ENCODE measurements at places on chromosomes 1 and 21.

- no peak for ATAC-seq
Observed at GRCh38 chr1:219928791-219929118, 398 bp upstream of the SLC30A10 start.

DNA sequence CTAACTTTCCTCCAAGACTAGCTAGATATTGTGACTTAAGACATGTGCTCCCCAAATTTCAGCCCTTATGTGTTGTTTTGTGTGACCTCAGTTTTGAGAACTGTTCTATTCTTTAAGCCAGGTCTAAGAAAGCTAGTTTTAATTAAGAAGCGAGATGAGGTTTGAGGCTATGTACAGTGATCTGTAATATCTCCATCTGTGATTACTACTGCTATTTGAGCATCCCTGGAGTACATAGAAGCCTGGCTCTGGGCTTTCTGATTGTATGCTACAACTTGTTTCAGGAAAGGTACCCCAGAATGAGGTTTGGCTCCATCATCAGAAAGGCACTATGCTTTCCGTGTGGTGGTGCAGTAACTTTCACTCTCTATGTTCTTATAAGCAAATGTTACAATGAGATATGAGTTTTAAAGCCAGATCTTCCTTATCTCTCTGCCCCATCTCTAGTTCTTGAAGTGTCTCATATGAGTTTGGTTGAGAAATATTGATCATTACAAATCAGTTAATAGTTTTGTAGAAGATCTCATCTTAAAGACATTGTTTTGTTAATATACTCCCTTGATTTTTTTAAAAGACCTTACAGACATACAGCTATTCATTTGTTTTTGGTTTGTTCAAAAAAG is 605 bp downstream of the RGS4 start:
- peak; percentile 9 for ATAC-seq

- ATAC-seq, result no peak
Observed at GRCh38 chr1:218257971-218258370, 27.1 kb upstream of the RRP15 start.

GRCh38 chr1:24768873-24769605 is 23.8 kb downstream of the CLIC4 start:
- ATAC-seq, result no peak

DNA sequence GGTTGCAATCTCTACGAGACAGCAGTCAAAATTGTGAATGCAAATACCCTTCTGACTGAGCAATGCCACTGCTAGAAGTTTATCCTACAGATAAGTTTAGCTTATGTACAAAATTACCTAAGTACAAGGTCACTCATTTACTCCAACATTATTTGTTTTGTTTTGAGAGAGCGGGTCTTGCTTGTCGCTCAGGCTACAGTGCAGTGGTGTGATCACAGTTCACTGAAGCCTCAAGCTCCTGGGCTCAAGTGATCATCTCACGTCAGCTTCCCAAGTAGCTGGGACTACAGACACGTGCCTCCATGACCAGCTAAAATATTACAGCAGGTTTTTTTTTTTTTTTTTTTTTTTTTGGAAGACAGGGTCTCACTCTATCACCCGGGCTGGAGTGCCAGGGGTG is 15.4 kb downstream of the RBM34 start:
- ATAC-seq, result no peak

GRCh38 chr1:17161137-17161740 is 42.0 kb upstream of the PADI2 start:
- no peak for ATAC-seq

GRCh38 chr1:34276606-34277005 is 99.9 kb downstream of the C1orf94 start:
- no peak for ATAC-seq

DNA sequence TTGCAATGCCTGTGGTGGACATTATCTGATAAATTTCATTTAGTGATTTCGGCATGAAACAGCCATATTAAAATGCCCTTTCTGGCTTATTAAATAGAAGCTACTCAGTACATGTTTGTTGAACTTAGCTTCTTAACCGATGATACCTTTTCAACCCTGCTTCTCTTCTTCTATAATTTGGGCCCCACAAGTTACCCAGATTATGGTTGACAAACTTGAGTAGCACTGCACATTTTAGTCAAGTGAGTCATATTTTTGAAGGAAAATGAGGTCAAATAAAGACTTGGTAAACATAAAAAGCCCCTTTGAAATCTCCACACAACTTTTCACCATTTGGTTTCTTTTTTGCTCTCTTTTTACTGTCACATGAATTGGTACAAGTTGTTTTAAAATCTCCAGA is 33.8 kb downstream of the GIPC2 start:
- ATAC-seq, result peak; percentile 52

DNA sequence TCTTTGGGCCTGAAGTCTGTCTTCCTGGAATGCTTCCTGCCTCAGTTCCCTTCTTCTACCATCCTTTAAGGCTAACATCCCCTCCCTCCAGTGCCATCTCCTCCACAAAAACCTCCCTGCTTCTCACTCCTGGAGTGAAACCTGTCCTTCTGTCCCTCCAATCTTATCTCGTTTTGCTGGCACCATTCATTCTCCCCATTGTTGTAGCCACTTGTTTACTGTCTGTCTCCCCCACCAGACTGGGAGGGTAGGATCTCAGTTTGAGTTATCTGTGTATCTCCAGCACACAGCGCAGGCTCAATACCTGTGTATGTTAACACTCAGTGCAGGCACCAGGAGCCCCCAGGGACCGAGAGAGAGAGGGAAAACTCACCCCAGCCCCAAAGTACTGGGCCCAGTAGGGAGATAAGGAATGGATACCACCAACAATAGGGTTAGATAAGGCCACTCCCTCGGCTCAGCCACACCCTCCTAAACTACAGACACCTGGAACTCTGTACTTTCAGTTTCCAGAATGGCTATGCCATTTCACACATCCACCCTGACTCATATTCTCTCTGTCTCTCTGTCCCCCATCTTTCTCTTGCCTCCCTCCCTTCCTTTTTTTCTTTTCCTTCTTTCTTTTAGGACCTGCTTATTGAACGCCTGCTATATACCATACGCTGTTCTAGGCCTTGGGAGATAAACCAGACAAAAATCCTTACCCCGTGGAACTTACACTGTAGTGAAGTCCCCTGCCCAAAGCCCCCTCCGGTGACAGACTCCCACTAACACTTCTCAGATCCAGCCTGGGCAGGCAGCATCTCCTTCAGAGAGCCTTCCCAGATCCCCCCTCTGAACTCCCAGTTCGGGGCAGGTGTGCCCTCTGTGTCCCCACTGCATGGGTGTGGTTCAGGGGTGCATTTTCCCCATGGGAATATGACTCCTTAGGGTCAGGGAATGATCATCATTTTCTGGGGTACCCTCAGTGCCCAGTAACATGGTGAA is 3.3 kb upstream of the SSBP3 start:
- no peak for ATAC-seq

- ATAC-seq, result no peak
Observed at GRCh38 chr1:109926662-109927300, 16.1 kb downstream of the CSF1 start.

- no peak for ATAC-seq
Observed at GRCh38 chr1:1141244-1141910, 25.5 kb upstream of the C1orf159 start.

GRCh38 chr21:33403786-33404585 is 773 bp downstream of the IFNGR2 start:
- peak; percentile 61 for ATAC-seq

GRCh38 chr1:109400035-109400655 is 2.4 kb upstream of the SORT1 start:
- ATAC-seq, result no peak

GRCh38 chr21:43609501-43610340 is 49.6 kb downstream of the HSF2BP start:
- peak; percentile 60 for ATAC-seq

DNA sequence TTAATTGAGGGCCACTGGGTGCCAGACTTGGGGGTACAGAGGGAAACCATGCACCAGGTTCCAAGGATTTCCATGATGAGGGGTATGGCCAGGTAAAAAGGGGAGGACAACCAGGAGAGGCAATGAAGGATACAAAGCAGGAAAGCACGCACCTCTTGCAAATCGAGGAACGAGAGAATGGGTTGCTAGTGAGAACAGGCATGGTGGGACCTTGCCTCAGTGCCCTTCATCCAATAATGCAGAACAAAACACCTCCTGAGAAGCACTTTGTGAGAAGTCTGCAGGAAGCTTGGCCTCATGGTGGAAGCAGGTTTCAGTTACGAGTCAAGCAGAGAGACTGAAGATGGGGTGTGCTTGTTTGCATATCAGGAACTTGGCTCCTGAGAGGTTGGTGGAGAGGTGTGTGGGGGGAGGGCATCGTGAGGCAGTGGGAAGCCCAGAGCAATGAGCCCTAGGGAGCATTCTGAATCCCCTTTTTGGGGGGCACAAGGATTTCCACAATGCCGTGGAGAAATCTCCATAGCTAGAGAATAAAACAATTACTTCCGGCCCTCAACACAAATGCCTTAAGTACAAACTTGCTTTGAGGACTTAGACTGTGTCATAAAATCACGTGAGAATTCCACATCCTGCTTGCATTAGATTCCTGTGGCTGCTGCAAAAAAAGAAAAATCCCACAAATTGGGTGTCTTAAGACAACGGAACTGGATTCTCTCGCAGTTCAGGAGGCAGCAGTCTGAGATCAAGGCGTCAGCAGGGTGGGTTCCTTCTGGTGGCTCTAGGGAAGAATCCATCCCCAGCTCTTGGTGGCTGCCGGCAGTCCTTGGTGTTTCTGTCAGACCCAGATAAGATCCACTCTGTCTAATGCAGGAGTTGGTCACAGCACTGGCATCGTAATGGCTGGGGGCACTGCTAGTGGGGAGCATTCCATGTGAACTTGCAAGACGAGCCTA is 54.9 kb upstream of the BACE2 start:
- ATAC-seq, result no peak

- ATAC-seq, result no peak
Observed at GRCh38 chr1:150392627-150393026, 28.7 kb downstream of the RPRD2 start.

DNA sequence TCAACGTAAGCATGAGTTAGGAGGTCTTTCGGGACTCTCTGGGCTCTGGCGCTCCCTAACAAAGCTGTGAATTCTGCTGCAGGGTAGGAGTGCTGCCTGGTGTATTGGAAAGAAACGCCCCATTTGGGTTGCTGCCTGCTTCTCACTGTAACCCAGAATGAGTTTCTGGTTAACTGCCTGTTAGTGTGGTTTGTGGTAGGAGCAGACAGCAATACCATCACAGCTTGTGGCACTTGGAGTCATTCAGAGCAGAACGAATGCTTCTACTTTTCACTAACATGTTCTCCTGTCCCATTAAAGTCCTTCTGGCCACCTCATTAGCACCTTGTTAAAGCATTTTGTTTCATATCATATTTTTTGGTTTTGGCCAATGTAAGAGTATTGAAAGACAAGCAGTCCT is 18.1 kb downstream of the MAP3K7CL start:
- ATAC-seq, result no peak

DNA sequence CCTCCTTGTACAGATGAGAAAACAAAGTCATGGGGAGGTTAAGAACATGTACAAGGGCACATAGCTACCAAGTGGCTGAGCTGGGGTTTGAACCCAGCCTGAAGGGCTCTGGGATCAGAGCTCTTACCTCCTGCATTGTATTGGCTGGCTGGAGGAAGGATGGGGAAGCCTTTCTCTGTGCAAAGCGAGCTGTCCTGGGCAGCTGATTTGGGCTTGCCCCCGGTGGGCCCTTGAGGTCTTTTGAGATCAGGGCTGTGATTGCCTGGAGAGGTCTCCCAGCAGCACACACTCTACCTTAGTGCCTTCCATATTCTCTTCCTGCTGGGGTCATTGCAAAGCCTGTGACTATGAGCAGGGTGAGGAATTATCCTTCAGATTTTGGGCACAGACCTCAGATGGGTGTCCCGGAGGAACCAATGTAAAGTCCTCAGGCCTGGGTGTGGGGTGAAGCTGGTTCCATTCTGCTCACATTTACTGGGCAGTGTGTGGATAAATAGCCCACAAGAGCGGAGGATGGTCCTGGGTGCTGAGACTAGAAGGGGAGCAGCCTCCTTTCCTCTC is 53.3 kb upstream of the EPS8L3 start:
- no peak for ATAC-seq

- peak; percentile 54 for ATAC-seq
Observed at GRCh38 chr1:115447672-115448071, 109.6 kb upstream of the NGF start.

- no peak for ATAC-seq
Observed at GRCh38 chr1:70134148-70134547, 71.2 kb downstream of the LRRC40 start.

DNA sequence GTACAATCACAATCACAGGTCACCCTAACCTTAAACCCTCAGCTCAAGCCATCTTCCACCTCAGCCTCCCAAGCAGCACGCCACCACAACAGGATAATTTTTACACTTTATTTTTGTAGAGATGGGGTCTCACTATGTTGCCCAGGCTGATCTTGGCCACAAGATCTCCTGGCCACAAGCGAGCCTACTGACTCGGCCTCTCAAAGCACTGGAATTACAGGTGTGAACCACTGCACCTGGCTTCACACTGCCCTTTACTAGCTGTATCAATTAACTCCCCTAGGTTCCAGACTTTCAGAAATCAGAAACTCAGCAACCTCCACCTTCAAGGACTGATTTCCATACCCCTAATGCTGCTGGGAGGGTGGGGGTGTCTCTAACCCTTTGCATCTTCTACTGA is 37.0 kb downstream of the NUP133 start:
- no peak for ATAC-seq

- peak; percentile 26 for ATAC-seq
Observed at GRCh38 chr1:150807249-150808023, 624 bp downstream of the CTSK start.

DNA sequence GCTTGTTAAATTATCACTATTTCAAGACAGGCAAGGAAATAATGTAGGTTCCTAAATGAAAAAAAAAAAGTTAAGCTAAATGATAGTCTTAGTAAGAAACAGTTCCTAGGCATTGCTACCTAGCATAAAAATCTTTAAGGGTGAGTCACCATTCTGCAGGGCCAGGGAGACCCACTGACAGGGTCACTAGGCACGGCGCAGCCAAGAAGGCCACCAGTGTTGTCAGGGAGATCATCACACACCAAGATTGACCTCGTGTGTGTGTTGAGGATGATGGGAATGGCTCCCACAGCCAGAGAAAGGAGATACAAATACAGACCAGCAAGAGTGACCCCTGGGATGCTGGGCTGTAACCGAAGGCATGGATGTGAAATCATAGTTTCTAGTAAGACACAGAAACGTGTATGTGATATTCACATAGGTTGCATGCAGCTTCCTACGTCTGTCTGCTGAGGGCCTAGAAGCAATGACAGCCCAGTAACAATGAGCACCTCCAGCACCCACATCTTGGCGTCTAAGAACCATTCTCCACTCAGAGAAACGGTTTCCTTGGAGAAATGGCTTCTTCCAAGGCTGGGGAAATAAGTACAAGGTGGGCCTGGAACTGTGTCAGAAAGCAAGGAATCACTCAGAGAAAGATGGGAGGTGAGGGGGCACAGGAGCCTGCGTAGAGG is 29.1 kb downstream of the RIPK4 start:
- no peak for ATAC-seq

GRCh38 chr1:117608758-117609157 is 2.9 kb downstream of the TENT5C start:
- no peak for ATAC-seq

- ATAC-seq, result no peak
Observed at GRCh38 chr21:34850166-34850690, 181.4 kb downstream of the CLIC6 start.

- ATAC-seq, result peak; percentile 98
Observed at GRCh38 chr21:34510148-34511142, 1.6 kb downstream of the KCNE1 start.

- no peak for ATAC-seq
Observed at GRCh38 chr1:164801791-164802502, 243.0 kb downstream of the PBX1 start.

GRCh38 chr1:230633469-230633868 is 8.8 kb upstream of the COG2 start:
- ATAC-seq, result no peak

- no peak for ATAC-seq
Observed at GRCh38 chr21:42734323-42734971, 81.0 kb downstream of the PDE9A start.

Measured in SK-N-SH treated with all-trans-retinoic acid at 6 μM for 48 hours (cell line).